ENCODE measurements at places on chromosomes 16 and 17. TPM values are rescaled to one million over a fixed set of nuclear protein-coding genes. Genes with fewer than 3 reads are reported as not detected.

The OR2C1 gene
- total RNA-seq: not detected

The CFAP97D1 gene
- not detected for total RNA-seq

The CACNG3 gene
- total RNA-seq: not detected

The CACNA1H gene
- 2.6 TPM for total RNA-seq

The SNX20 gene
- total RNA-seq: 0.86 TPM

The CCDC200 gene
- not detected for total RNA-seq

The CLEC10A gene
- total RNA-seq: 1.9 TPM

The IKZF3 gene
- total RNA-seq: 0.12 TPM

The PLD6 gene
- total RNA-seq: 3.6 TPM

The MYL4 gene
- total RNA-seq: 2.9 TPM

The MT1X gene
- total RNA-seq: 4,271 TPM

The KRT9 gene
- total RNA-seq: not detected

The FTSJ3 gene
- 20.1 TPM for total RNA-seq

The MEFV gene
- 0.59 TPM for total RNA-seq

The PAFAH1B1 gene
- 118 TPM for total RNA-seq

GRCh38 chr17:75664099-75664549 lies 2.8 kb downstream of the RECQL5 start:
- no peak for DNase-seq
- peaks cover 25% of the 10 kb centered on the region for H3K4me1 ChIP-seq
- H3K36me3 ChIP-seq: peaks cover 63% of the 10 kb centered on the region
- no peak overlapping the region for H3K4me3 ChIP-seq
- H3K27me3 ChIP-seq: no peaks in the 10 kb centered on the region
- H3K27ac ChIP-seq: no peak overlapping the region

DNA sequence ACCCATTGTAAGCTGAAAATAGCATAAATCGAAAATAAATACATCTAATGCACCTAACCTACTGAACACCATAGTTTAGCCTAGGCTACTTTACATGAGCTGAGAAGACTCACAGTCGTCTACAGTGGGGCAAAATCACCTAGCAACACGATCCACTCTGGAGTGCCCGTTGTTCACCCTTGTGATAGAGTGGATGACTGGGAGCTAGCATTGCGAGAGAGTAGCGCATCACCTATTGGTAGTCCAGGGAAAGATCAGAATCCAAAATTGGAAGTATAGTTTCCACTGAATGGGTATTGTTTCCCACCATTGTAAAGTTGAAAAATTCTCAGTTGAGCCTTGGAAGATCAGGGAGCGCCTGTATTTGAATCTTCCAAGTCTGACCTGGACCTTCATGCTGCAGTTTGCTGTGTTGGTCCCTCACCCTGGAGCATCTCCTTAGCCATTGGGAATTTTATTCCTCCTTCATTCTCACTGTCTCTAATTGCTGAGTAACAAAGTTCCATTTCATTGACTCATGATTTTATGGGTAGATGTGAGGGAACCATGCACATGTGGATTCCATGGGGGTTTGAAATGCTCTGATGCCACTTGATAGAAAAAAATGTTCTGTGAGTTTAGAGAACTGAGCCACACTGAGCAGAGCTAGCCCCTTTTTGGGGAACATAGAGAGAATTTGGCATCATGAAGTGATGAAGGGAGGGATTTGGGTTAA lies 19.6 kb downstream of the AKAP1 start:
- H3K27me3 ChIP-seq: no peaks in the 10 kb centered on the region
- H3K36me3 ChIP-seq: peaks cover 12% of the 10 kb centered on the region
- no peak overlapping the region for H3K4me3 ChIP-seq
- H3K27ac ChIP-seq: peak overlapping the region; percentile 92

DNA sequence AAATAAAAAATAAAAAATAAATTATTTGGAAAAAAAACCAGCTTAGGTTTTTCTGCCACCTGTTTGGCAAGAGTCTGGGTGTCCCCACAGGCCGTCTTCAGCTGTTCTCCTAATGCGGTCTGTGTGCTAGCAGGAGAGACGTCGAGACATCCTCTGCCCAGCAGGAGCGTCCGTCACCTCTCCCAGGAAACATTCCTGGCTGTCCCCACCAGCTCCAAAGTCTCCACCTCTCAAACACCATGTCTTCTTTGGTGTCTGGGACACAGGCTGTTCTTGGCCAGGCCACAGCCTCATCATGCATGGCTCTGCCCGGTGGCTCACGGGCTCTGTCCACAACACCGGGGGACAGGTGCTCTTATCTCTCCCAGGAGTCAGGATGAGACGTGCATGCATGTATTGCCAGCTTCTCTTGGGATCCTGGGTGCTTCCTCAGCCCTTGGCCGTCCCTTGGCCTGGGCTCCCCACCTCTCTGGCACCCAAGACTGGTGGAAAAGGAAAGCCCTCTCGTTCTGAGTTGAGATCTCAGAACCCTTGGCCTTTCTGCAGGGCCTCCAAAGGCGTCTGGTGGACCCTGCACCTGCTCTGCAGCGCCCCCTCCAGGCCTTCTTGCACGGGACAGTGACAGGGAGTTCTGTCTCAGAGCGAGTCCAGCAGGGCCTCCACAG lies 84.9 kb upstream of the CBX4 start:
- H3K27me3 ChIP-seq: peaks cover 7% of the 10 kb centered on the region
- H3K36me3 ChIP-seq: no peaks in the 10 kb centered on the region
- H3K4me1 ChIP-seq: peaks cover 19% of the 10 kb centered on the region

GRCh38 chr17:31560616-31561235 lies 169.3 kb downstream of the RAB11FIP4 start:
- peak overlapping the region; percentile 76 for H3K4me3 ChIP-seq
- no peak for DNase-seq
- no peaks in the 10 kb centered on the region for H3K36me3 ChIP-seq
- H3K27me3 ChIP-seq: peaks cover 7% of the 10 kb centered on the region
- H3K4me1 ChIP-seq: peaks cover 4% of the 10 kb centered on the region

GRCh38 chr17:77838748-77839697 lies 119.5 kb upstream of the TNRC6C start:
- peak overlapping the region; percentile 73 for H3K27ac ChIP-seq
- no peaks in the 10 kb centered on the region for H3K27me3 ChIP-seq

DNA sequence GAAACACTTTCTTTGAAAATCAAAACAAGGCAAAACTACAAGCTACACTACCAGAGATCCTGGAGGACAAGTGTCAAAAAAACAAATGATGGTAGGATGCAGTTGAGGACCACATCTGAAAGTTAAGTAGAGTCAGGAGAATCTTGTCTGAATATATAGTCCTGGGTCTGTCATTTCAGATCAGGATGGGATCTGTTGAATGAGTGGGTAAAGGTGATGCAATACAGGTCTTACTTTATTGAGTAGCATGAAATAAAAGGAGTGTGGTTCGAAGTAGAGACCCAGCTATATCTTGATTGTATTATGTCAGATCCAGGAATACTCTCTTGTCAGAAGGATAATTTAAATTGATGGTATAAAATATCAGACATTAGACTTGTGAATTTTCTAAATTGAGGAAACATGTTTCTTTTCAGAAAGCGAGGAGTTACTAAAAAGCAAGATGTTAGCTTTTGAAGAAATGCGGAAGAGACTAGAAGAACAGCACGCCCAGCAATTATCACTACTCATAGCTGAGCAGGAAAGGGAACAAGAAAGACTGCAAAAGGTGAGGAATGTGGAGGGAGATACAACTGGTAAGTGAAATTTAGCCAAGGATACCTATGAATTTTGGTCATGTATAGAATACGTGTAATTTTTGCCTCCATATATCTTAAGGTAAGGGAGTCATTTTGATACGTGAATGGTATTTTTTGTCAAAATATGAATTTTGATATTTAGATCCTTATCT lies 15.1 kb upstream of the VPS35L start:
- no peaks in the 10 kb centered on the region for H3K4me1 ChIP-seq
- no peak for DNase-seq
- no peaks in the 10 kb centered on the region for H3K27me3 ChIP-seq
- H3K4me3 ChIP-seq: no peak overlapping the region
- no peak overlapping the region for H3K27ac ChIP-seq

DNA sequence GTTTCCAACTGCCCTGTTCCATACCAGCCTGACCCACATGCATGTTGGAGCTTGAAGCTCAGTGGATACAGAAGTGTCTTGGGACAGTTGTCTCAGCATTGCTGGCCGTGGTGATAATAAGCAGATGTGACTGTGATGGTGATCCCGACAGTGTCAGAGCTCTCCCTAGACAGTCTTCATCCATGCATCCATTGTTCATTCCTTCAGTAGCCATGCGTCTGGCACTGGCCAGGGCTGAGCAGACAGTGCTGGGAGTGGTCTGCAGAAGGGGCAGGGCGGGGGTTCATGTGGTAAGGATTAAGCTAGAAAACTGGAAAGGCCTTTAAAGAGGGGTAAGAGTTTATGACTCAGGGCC lies 68.1 kb downstream of the GNAO1 start:
- H3K27me3 ChIP-seq: no peaks in the 10 kb centered on the region
- no peak overlapping the region for H3K27ac ChIP-seq
- DNase-seq: no peak
- no peaks in the 10 kb centered on the region for H3K36me3 ChIP-seq
- H3K4me1 ChIP-seq: no peaks in the 10 kb centered on the region

DNA sequence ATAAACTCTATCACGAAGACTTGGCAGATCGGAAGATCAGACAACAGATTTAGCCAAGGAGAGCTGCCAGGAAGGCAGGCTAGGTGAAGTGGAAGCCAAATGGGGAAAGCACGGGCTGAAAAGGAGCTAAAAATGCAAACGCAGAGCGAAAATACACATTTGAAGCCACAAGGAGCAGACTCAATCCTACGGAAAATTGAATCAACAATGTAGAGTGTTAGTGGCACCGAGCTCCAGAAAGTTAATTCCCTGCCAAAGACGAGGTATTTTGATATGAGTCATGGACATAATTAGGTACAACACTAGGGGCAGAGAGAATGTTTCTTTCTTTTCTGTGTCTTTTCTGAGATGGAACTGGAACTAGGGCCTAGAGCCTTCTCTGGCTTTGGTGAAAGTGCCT lies 20.7 kb downstream of the GSG1L start:
- H3K27me3 ChIP-seq: no peaks in the 10 kb centered on the region
- no peak overlapping the region for H3K4me3 ChIP-seq
- peaks cover 7% of the 10 kb centered on the region for H3K4me1 ChIP-seq
- no peak for DNase-seq
- H3K27ac ChIP-seq: no peak overlapping the region

GRCh38 chr16:60729051-60729450 lies 1307.2 kb downstream of the CDH8 start:
- H3K4me3 ChIP-seq: no peak overlapping the region
- H3K27me3 ChIP-seq: no peaks in the 10 kb centered on the region
- no peaks in the 10 kb centered on the region for H3K36me3 ChIP-seq
- H3K27ac ChIP-seq: no peak overlapping the region
- no peaks in the 10 kb centered on the region for H3K4me1 ChIP-seq

DNA sequence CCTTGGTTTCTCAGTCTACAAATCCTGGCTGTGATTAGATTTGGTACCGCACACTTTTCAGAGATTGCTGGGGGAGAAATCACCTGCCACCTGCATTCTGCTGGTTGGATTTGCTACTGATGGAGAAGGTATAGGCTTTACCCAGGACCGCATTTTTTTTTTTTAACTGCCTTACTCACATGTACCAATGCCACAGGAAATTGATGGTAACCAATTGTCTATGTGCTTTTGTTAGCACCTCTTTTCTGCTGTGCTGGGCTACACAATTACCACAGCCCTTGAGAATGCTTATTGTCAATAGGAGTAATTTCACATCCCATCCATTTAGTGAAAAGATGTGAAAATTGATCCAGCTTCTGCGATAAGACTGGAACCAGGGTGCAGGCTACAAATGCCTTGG lies 74.4 kb upstream of the TANC2 start:
- peaks cover 11% of the 10 kb centered on the region for H3K4me1 ChIP-seq
- H3K4me3 ChIP-seq: no peak overlapping the region
- H3K27ac ChIP-seq: no peak overlapping the region
- H3K36me3 ChIP-seq: no peaks in the 10 kb centered on the region
- no peak for DNase-seq
- H3K27me3 ChIP-seq: no peaks in the 10 kb centered on the region

DNA sequence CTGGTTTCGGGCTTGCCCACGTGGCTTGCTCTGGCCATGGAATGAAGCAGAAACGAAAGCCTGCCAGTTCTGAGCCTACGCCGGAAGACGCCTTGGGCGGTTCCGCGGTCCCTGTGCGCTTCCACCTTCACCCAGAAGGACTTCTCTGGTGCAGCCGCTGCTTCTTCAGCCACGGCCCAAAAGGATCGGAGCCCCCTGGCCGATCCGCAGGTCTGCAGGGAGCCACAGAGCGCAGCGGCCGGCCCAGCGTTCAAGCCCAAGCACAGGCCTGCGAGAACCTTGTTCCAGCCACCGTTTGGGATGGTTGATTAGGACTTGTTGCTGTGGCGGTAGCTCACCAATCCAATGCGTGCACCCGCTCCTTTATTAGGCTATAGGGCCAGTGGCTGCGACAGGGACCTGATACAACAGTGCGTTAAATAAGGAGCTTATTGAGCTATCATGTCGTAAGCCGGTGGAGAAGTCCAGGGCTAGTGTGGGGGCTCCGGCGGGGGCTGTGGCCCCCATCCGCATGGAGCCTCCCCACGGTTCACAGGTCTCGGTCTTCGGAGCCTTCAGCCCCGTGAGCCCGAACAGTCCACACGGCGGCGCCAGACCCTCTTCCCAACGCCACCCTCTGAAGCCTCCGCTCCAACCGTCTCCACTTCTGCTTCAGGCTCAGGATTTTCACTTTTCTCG lies 10.2 kb upstream of the MPP2 start:
- DNase-seq: peak; percentile 64
- no peaks in the 10 kb centered on the region for H3K4me1 ChIP-seq
- no peak overlapping the region for H3K27ac ChIP-seq
- H3K36me3 ChIP-seq: no peaks in the 10 kb centered on the region

- peaks cover 12% of the 10 kb centered on the region for H3K4me1 ChIP-seq
- H3K4me3 ChIP-seq: no peak overlapping the region
- no peak overlapping the region for H3K27ac ChIP-seq
- no peaks in the 10 kb centered on the region for H3K36me3 ChIP-seq
- no peaks in the 10 kb centered on the region for H3K27me3 ChIP-seq
- no peak for DNase-seq
Observed at GRCh38 chr16:46739934-46740333, 8.2 kb downstream of the MYLK3 start.

- no peaks in the 10 kb centered on the region for H3K4me1 ChIP-seq
- H3K36me3 ChIP-seq: no peaks in the 10 kb centered on the region
- H3K27me3 ChIP-seq: no peaks in the 10 kb centered on the region
- no peak overlapping the region for H3K27ac ChIP-seq
- no peak overlapping the region for H3K4me3 ChIP-seq
Observed at GRCh38 chr16:6286176-6286575, 1046.5 kb upstream of the RBFOX1 start.

GRCh38 chr16:68508013-68508412 lies 31.1 kb upstream of the ZFP90 start:
- H3K4me3 ChIP-seq: no peak overlapping the region
- H3K27ac ChIP-seq: no peak overlapping the region
- peaks cover 33% of the 10 kb centered on the region for H3K27me3 ChIP-seq
- no peaks in the 10 kb centered on the region for H3K36me3 ChIP-seq

All from psoas muscle (tissue), 8 donors.